ENCODE measurements at places on chromosomes 16 and 17.

GRCh38 chr17:73228748-73229236 lies 32.9 kb downstream of the CPSF4L start:
- no peak for DNase-seq

- DNase-seq: peak; percentile 57
Measured at GRCh38 chr16:84423416-84423837, 55.1 kb downstream of the ATP2C2 start.

DNA sequence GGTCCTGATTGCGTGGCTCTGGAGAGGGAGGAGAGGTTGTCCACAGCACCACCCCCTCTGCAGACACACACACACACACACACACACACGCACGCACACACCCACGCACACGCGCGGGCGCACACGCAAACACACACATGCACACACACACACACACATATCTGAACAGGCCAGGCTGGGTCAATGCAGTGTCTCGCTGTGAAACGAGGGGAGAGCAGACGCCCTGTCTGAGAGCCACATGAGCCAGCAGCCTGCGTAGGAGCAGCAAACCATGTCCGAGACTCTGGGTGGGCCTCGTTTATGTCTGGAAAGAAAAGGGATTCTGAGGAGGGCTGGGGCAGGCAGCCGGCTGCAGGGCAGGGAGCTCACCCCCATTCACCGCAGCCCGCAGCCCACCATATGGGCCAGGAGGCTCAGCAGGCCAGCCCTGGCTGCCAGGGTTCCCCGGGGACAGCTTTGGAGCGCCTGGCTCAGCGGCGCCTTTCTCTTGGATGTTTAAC lies 93.3 kb upstream of the TNRC6C start:
- DNase-seq: no peak

DNA sequence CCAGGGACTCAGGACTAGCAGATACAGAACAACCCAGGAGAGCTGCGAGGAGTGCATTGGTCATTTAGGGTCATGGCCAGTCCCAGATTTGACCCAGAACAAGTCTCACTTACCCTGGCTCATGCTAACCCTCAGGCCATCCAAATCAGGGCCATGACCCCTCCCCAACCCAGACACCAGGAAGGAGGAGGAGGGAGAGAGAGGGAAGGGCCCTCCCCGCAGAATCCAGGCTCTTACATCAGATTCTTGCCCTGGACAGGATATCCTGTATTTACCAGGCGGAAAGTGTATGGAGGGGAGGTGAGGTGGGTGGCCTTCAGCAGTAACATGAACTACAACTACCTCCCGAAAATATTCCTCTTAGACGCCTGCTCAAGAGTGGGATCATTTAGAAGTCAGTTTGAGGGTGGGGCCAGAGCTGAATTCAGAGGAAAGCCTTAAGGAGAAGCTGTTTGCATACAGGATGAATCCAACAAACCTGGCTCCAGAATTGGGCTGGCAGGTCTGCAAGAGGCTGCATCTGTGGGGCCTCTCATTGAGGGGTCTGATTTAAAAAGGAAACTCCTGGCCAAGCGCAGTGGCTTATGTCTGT lies 2.1 kb downstream of the VAT1 start:
- DNase-seq: no peak

Data from Jurkat, Clone E6-1 (cell line).